ENCODE measurements at places on chromosomes 2 and 18.

DNA sequence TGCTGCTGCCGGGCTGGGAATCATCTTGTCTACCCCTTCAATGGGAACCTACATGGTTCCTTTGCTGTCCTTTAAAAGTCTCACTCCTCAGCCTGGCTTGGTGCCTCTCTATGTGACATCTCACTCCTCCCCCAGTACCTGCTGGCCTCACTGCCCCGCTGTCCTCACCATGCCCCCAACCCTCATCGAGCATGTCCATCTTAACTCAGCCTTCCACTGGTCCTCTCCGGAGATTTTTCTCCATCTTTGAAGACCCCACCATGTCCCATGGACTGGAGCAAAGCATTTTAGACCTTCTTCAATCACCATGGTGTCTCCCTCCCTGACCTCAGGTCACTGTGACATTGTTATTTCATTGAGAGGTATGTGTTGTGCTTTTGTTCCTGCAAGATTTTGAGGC, 58.1 kb upstream of the SIX3 start:
- no peak for DNase-seq

DNA sequence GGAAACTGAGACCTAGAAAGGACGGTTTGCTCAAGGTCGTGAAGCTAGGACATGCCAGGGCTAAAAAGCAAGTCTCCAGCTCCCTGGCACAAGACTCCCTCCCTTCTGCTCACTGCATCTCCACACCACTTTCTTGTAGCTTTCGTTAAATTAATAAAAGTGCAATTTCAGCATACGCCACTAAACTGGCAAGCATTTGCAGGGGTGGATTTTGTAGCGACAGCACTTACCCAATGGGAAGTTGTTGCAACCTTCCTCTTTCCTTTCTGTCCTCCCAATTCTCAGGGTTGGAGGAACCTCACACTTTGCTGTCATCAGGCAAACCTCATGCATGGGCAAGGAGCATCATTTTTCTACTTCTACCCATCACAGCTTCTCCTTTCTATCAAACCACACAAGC, 7.4 kb upstream of the RHOB start:
- no peak for DNase-seq

DNA sequence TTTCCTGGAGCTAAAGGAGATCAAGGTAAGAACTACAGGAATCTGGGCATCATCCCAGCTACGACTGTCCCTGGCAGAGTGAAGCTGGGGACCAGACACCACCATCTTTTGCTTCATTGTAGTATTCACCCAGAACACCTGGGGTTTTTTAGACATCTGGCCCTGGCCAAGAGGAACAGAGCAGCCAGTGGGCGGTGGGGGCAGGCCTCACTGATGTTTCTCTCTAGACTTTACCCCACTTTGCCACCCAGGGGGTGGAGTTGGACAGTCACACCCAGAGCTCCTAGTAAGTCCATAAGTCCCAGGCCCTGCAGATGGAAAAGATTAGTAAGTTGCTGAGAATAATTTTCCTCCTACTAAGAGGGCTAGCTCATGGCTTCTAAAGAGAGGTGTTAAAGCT, 39.6 kb downstream of the MARCO start:
- DNase-seq: no peak

DNA sequence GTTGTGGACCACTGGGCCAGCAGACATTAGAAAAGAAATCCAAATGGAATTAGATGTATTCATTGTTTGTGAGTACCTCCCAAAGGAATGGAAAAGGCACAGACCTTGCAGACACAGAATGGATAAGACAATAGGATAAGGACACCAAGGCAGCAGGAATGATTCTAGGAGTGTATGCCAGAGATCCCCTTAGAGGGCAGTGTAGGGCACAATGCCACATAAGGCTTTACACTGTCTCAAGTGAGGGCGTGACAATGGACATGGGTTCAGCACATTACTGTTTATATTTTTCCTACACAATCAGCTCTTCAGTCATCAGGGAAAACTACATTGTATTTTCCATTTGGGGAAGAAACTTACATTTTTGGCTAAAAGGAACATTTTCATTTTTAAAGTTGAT, 250.9 kb downstream of the PTH2R start:
- DNase-seq: no peak

- DNase-seq: no peak
These were observed 163.1 kb downstream of the CCDC178 start for GRCh38 chr18:33277431-33277830.

GRCh38 chr2:57044931-57045635, 861.3 kb downstream of the CCDC85A start:
- no peak for DNase-seq

All from stimulated activated CD4-positive, alpha-beta T cell treated with anti-CD3 and anti-CD28 coated beads, Interleukin-2, amount 100 ng/mL, for 24 hours (primary cell).